ENCODE measurements at places on chromosomes 13 and 19. TPM values are rescaled to one million over a fixed set of nuclear protein-coding genes. Genes with fewer than 3 reads are reported as not detected.

Gene YJEFN3
- 0.85 TPM for total RNA-seq

Gene FGF22
- 2.8 TPM for total RNA-seq

Gene NLRP12
- total RNA-seq: 7.5 TPM

Gene GPC6
- 28.6 TPM for total RNA-seq

Gene RAX2
- not detected for total RNA-seq

Gene PRR19
- 3.6 TPM for total RNA-seq

DNA sequence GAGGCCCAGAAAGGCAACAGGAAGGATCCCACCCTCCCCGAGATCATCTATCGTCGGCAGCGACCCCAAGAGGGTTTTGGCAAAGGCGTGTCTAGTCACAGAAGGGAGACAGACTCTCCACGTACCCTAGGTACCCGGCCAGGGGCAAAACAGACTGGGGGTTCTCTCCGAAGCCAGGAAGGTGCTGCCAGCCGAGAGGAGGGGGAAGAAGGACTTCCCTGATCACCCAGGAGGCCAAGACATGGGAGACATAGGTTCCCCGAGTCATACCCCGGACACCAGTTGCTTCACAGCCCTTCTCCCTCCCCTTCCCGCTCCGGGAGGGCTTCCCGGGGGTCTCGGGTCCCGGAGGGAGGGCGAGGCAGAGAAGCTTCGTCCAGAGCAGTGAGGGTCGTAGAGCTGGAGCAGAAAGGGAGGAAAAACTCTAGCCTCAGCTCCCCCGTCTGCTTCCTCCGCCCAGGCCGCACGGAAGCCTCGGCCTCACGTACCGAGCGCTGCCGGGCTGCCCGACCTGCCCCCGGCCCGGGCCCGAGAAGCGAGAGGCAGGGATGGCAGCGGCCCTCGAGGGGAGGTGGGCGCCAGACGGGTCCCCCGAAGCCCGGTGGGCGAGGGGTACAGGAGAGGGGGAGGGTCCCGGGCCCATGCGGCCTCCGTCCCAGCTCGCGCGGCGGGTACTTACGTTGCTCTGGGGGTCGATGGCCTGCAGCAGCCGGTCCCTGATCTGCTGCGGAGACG is 644 bp downstream of the MED26 start:
- no peak for DNase-seq
- H3K27me3 ChIP-seq: no peaks in the 10 kb centered on the region
- no peak overlapping the region for H3K27ac ChIP-seq
- peaks cover 9% of the 10 kb centered on the region for H3K4me1 ChIP-seq
- peak overlapping the region; percentile 94 for H3K4me3 ChIP-seq
- no peaks in the 10 kb centered on the region for H3K36me3 ChIP-seq

- H3K36me3 ChIP-seq: no peaks in the 10 kb centered on the region
- H3K4me3 ChIP-seq: no peak overlapping the region
- H3K27ac ChIP-seq: no peak overlapping the region
- no peak for DNase-seq
Measured at GRCh38 chr13:93355094-93355493, 128.5 kb downstream of the GPC6 start.

DNA sequence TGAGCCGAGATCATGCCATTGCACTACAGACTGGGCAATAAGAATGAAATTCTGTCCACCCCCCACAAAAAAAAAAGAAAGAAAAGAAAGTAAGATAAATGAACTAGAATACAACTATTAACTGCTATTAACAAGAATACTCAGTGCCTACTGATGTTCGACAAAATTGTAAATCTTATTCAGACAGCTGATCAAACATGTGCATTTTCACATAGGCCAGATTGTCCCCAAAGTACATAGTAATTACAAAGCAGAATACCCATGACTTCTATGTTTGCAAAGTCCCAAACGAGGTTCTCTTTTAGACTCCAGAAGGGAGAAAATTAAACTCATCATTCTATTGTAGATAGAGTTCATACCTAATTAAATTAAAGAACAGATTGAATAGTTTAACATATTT is 113.4 kb downstream of the UFM1 start:
- no peaks in the 10 kb centered on the region for H3K27me3 ChIP-seq
- no peak for DNase-seq
- H3K27ac ChIP-seq: no peak overlapping the region
- H3K4me1 ChIP-seq: no peaks in the 10 kb centered on the region
- no peaks in the 10 kb centered on the region for H3K36me3 ChIP-seq

- no peaks in the 10 kb centered on the region for H3K27me3 ChIP-seq
- no peak for DNase-seq
- H3K36me3 ChIP-seq: no peaks in the 10 kb centered on the region
- H3K27ac ChIP-seq: no peak overlapping the region
- no peak overlapping the region for H3K4me3 ChIP-seq
Measured at GRCh38 chr13:112132142-112132541, 65.2 kb downstream of the SOX1 start.

DNA sequence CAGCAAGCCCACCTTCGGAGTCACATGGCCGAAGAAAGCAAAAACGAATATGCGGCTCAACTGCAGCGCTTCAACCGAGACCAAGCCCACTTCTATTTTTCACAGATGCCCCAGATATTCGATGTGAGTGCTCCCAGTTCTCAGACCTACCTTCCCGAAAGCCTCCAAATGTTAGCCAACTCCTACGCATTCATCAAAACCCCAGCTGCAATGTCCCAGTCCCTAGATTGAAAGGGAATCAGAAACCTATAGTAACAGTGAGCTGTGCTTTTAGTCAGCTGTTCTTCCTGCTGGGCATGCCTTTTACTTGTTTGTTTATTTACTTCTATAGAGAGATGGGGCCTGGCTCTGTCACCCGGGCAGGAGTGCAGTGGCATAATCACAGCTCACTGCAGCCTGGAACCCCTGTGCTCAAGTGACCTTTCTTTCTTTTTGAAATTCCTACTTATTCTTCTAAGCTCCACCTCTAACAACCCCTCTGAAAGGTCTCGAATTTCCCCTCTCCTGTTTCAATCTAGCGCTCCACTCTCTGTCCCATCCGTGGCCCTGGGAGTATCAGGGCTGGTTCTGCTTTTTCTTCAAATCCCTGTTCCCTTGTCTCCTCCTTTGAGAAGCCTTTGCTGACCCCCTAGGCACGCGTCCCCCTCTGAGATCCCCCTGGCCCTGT is 4.4 kb downstream of the TRIP10 start:
- peak overlapping the region; percentile 39 for H3K27ac ChIP-seq
- peaks cover 40% of the 10 kb centered on the region for H3K36me3 ChIP-seq
- no peak overlapping the region for H3K4me3 ChIP-seq
- H3K4me1 ChIP-seq: peaks cover 12% of the 10 kb centered on the region
- H3K27me3 ChIP-seq: no peaks in the 10 kb centered on the region

DNA sequence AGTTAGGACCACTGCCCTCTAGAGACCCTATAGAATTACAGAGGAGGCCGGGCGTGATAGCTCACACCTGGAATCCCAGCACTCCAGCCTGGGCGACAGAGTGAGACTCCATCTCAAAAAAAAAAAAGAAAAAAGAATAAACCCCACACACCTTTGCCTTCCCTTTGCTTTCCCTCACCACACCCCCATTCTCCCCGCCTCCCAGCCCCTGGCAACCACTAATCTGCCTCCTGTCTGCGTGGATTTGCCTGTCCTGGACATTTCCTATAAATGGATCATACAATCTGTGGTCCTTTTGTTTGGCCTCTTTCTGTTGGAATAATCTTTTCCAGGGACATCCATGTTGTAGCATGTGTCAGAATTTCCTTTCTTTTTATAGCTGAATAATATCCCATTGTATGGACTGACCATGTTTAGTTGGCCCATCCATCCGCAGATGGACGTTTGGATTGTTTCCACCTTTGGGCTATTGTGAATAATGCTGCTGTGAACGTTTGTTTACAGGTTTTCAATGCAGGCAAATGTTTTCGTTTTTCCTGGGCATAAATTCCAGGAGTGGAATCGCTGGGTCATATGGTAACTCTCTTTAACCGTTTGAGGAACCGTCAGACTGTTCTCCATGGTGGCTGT is 15.3 kb downstream of the NACC1 start:
- 0 out of 2 replicates have a peak overlapping the region, but pooled peaks have one; percentile 66 for H3K27ac ChIP-seq
- no peak for DNase-seq
- H3K4me1 ChIP-seq: no peaks in the 10 kb centered on the region
- H3K36me3 ChIP-seq: peaks cover 5% of the 10 kb centered on the region
- H3K27me3 ChIP-seq: no peaks in the 10 kb centered on the region

DNA sequence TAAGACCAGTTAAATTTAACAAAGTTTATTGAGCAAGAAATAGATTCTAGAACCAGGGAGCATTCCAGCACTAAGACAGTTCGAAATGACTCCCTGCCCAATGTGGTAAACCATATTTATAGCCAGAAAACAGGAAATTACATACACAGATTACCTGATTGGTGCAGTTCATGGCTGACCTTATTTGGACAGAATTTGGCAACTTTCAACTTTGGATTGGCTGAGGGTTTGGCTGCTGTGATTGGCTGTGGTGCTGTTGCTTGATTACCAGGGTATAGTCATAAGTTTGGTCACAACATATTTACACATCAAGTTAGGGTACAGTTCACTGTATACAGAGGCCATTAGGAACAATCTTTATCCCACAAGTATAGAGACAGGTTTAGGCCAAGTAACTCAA is 984.8 kb upstream of the MIR17HG start:
- no peak for DNase-seq
- no peaks in the 10 kb centered on the region for H3K27me3 ChIP-seq
- no peaks in the 10 kb centered on the region for H3K36me3 ChIP-seq
- H3K4me1 ChIP-seq: no peaks in the 10 kb centered on the region

DNA sequence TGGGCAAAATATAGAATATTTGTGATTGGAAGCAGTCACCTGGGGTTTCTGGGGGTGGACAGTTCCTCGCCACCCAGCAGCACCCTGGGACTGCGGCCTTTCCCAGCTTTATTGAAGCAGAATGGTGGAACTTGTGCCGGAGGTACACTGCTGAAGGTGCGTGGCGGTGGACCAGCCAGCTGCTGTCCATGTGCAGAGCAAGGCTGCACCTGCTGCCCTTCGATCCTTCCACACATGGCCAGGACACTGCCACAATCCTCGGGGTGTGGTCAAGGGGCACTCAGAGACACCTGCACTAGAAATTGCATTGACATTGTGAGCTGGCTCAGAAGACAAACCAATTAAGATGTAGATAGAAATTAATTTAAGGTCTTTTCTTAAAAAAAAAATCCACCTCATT is 11.4 kb upstream of the GPI start:
- H3K4me3 ChIP-seq: no peak overlapping the region
- DNase-seq: no peak
- no peak overlapping the region for H3K27ac ChIP-seq
- H3K36me3 ChIP-seq: no peaks in the 10 kb centered on the region
- no peaks in the 10 kb centered on the region for H3K27me3 ChIP-seq

DNA sequence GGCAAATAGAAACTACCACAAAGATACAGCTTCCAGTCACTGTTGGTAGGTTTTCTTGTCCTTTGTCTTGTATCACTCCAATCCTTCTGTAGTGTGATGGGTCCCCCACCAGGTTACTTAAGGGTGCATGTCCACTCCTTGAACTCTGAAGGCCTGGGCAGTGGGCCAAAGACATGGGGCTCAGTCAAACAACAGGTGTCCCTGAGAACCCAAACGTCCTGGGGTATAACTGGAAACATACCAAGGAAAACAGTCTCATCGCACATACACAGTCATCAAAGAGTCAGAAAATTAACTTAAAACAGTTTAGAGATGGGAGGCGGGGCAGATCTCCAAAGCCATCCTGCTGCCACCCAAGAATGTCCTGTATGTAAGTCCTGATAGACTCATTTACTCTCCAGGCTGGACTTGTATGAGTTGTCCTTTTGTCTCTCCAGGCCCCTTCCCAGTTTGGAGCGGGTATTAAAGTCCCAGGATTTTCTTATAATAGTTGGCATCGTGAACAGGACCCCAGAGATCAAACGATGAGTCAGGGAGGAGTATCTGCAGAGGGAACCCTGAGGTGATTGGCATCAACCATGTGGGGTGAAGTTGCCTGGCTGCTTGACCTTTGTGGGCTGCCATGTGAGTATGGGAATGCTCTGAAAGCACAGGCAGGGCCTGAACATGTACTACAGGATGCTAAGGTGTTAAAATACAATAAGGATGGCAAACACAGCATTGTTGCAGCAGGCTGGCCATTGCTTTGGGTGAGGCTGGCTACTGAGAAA is 613.2 kb upstream of the KLF12 start:
- no peaks in the 10 kb centered on the region for H3K4me1 ChIP-seq
- no peak overlapping the region for H3K27ac ChIP-seq
- no peak overlapping the region for H3K4me3 ChIP-seq
- no peaks in the 10 kb centered on the region for H3K36me3 ChIP-seq
- no peak for DNase-seq

Measured in GM23338 (cell line).